Left cardiac atrium (tissue), 4 donors: ENCODE measurements at places on chromosomes 16 and 17.

GRCh38 chr17:79137789-79138165 is 63.2 kb downstream of the ENGASE start:
- DNase-seq = no peak

DNA sequence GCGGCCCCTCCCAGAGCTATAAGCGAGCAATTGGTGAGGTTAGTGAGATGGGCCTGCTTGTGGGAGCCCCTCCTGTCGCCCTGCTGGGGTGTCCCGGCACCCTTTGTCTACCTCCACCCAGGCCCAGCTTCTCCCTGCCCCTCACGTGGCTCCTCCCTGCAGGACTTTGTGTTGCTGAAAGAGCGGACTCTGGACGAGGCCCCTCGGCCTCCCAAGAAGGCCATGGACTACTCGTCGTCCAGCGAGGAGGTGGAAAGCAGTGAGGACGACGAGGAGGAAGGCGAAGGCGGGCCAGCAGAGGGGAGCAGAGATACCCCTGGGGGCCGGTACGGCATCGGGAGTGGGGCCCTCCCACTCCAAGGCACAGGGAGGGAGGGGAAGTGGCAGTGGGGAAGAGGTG is 6.1 kb upstream of the C17orf107 start:
- DNase-seq = peak; percentile 22

GRCh38 chr17:49580055-49580721 is 4.5 kb downstream of the NXPH3 start:
- no peak for DNase-seq

DNA sequence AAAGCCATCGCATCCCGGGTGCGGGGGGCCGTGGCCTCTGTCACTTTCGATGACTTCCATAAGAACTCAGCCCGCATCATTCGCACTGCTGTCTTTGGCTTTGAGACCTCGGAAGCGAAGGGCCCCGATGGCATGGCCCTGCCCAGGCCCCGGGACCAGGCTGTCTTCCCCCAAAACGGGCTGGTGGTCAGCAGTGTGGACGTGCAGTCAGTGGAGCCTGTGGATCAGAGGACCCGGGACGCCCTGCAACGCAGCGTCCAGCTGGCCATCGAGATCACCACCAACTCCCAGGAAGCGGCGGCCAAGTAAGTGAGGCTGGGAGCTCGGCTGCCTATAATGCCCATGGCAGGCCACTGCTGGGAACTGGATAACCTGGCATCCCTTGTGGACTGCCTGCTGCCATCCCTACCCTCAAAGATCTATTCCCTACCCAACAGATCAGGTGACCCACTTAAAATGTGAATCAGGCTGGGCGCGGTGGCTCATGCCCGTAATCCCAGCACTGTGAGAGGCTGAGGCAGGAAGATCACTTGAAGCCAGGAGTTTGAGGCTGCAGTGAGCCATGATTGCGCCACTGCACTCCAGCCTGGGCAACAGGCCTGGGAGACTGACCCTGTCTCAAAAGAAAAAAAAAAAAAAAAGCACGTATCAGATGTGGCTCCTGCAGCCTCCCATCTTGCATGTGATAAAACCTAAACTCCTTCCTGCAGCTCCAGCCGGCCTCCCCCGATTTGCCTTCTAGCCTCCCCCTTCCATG is 18.3 kb downstream of the CDIPT start:
- DNase-seq = peak; percentile 50

GRCh38 chr16:3158026-3158509 is 23.2 kb downstream of the ZNF213 start:
- no peak for DNase-seq

- DNase-seq = no peak
Measured at GRCh38 chr16:63066552-63066951, 1030.3 kb upstream of the CDH8 start.

DNA sequence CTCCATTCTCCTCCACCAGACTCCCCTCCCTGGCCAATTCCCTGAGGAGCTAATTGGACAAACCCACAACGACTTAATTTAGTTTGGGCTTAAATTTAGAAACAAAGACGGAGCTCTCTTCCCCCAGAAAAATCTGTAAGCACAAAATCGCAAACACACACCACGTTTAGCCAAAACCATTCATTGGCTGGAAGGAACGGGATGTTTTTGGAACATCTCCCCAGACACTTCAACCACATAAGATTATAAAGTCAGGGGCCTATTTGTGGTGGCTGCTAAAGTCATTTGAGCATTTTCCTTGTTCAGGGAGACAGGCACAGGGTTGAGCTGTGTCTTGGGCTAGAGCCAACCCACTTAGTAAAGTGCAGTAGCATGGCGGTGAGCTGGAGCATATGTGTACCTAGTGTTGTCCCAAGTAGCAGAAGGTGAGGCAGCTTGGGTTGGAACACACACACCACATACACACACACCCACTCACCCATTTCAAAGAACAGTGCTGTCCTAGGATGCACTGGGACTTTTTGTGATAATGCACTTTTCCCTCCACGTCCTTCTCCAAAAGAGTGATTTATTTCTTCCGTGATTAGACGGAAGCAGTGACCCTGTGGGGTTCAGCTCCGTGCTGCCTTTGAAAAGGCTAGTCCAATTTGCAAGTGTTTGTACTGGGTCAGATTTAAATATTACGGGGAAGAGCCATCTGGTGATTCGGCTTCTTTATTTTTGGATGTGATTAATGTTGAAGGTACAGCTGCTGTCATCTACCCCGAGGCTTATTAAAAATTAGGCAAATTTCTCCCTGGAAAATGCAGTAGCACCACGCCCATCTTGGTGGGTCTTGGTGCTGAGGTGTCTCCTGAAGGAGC is 32.2 kb downstream of the ELAC2 start:
- DNase-seq = no peak

DNA sequence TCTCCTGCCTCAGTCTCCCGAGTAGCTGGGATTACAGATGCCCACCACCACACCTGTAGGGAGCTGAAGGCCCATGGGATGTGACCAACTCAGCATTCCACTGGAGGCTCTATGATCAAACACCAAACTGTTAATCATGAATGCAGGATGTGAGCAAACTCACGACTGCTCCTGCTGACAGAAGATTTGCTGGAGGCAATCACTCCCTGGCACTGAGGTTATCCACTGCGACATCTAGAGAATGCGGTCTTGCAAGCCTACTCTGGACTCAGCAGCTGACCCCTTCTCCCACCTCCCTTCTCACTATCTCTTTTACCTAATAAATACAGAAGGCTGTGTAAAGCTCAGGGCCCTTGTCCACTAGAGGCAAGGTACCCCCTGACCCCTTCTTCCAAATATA is 4.9 kb downstream of the TEX14 start:
- no peak for DNase-seq

- no peak for DNase-seq
Measured at GRCh38 chr17:41131979-41132378, 8.0 kb upstream of the KRTAP4-12 start.

DNA sequence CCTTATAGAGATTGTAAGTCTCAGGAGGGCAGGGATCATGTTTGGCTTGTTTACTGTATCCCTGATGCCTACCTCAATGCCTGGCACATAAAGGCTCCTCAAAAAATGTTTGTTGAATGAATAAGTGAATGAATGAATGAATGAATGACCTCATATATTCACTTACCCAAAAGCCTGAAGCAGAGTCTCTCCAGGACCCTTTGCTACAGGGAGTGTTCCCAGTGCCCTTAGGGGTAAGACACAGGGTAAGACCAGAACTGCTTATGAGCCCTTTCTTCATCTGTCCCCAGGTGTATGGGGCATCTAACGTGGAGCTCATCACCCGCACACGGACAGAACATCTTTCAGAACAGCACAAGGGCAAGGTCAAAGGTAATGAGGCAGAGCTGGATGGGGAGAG is 12.3 kb downstream of the CORO6 start:
- DNase-seq = no peak

- DNase-seq = peak; percentile 55
Measured at GRCh38 chr16:3654249-3654991, at the start of gene DNASE1. Gene DNASE1 (plus strand): TSS chr16:3654691. CDS start chr16:3655374, 683 bp downstream.

GRCh38 chr16:25177512-25177830 is 39.3 kb upstream of the AQP8 start:
- no peak for DNase-seq

GRCh38 chr16:77540646-77541045 is 105.8 kb upstream of the ADAMTS18 start:
- no peak for DNase-seq

DNA sequence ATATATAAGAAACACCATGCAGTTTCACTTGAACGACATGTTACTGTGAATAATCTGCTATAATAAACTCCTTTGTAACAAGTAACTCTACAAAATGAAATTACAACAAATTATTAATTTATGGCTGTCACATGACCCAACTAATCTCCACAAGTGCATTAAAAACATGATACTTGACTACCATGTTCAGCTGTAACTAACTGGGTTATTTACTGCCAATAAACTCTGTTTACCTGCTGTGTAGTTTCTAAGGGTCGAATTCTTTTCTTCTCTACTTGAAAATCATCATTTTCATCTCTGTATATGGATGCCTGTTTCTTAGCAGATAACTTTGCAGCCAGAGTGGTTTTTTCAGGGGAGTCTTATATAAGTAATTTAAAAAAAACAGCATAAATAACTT is 14.4 kb downstream of the BRIP1 start:
- DNase-seq = no peak

DNA sequence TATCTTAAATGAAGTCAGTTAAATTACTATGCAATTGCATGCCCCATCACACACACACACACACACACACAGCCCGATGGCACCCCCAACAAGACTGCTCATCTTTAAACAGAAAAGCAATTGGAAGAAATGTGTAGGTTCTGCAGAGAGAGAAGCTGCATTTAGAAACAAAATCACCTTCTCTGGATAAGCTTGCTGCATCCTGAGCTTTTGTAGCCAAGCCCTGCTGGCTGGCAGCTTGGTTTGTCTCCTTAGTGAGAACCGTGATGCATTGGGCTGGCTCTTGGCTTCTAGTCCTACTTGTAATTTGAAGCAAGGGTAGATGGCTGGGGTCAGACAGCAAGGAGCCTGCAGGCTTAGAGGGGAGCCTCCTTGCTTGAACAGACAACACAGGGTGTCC is 153.8 kb downstream of the SOX9 start:
- DNase-seq = no peak

GRCh38 chr16:63365649-63366304 is 1329.5 kb upstream of the CDH8 start:
- no peak for DNase-seq

GRCh38 chr17:20774472-20775135 is 195.1 kb downstream of the CDRT15L2 start:
- no peak for DNase-seq

- peak; percentile 78 for DNase-seq
Measured at GRCh38 chr16:55478827-55479429, at the start of gene MMP2. Gene MMP2 (plus strand): TSS chr16:55479198. CDS start chr16:55479480, 282 bp downstream.

DNA sequence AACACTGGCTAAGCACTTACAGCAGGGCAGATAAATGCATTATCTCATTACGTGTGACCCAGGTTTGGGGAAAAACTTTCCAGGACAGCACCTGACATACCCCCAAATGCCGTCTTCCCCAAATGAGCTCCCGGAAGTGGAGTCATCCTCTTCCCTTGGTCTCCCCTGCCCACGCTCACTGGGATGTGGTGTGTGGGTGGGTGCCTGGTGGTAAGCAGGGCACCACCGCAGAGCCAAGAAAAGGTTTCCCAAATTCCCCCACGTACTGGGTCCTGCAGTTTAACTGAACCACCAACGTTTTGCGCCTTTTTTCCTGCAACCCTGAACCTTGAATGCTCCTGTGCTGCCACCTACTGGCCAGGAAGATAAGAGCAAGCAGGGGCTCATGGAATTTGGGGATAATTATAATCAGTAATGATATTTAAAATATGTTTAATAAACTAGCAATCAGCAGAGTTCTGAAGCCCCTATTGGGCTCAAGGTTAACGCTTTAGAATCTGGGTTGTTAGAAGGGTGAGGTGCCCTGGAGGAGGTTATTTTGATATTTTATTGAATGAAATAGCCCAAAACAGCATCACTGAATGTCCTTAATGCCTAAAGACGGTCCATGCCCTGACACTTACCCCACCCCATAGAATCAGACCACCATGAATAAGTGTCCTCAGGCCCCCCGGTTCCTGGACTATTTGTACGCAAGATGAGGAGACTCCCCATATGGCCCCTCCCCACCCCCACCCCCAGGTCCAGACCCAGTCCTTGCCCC is 8.0 kb downstream of the SPPL2C start:
- peak; percentile 63 for DNase-seq

DNA sequence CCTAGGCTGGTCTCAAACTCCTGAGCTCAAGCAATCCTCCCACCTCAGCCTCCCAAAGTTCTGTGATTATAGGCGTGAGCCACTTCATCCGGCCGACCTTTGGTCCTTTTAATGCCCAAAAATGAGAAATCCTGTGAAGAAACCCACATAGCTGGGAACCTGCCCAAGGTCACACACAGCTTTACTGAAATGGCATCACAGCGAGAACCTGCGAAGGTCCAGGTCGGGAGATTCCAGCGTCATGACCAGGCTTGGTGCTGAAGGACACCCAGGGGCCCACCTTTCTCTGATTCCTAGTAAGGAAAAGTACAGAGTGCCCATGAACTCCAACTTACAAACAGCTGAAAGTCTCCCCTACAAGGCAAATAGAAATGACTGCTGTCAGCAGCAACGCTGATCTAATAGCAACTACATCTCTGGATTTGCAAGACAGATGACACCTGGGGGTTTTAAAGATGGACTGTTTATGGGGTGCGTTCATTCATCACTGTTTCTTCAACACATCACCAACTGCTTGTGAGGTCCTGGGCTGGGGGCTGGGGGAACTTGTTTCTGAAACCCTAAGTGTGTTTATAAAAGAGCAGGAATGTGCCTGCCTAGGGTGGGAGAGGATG is 24.5 kb upstream of the DNAH17 start:
- DNase-seq = no peak

DNA sequence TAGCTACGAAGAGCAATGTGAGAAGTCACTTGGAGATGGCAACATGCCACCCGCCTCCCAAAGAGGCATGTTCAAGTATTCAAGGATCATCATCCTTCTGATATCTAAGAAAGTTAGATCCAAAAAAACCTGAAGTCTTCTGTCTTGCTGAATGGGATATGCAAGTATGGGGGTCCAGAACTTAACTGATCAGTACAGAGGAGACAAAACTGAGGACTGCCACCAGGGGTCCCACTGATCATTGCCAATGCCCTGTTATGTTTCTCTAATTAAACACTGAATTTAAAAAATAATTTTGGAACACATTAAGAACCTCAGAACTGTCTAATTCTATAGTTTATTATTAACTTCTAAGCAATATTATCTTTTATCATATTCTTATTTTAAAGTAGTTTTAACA is 99.7 kb downstream of the CDH8 start:
- no peak for DNase-seq

GRCh38 chr16:20928774-20929411 is 28.3 kb downstream of the LYRM1 start:
- no peak for DNase-seq

- peak; percentile 76 for DNase-seq
Measured at GRCh38 chr17:74957935-74958740, 14.4 kb downstream of the HID1 start.

DNA sequence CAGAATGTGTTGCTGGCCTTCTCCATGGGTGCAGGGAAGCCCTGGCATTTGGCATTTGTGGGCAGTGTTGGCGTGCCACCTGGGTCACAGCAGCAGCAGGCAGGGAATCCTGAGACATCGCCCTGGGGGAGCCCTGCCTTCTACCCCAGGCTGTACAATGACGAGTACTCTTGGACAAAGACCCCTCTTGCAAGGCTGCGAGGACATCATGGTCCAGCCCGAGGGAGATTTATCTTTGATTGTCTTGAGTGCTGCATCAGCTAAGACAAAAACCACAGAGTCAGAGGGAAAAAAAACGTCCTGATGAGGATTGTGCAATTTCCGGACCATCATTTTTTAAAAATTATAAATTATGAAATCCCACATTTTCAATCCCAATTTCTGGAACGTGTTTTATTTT is 3.7 kb downstream of the CRISPLD2 start:
- DNase-seq = no peak
